Heart right ventricle (tissue), 16 donors: ENCODE measurements at places on chromosomes 5 and 9. TPM values are rescaled to one million over a fixed set of nuclear protein-coding genes. Genes with fewer than 3 reads are reported as not detected.

PLPPR1 gene
- total RNA-seq: not detected

CDHR2 gene
- not detected for total RNA-seq

DIPK1B gene
- total RNA-seq: 15.7 TPM

IL7R gene
- 1.1 TPM for total RNA-seq

SLC34A3 gene
- not detected for total RNA-seq

DNA sequence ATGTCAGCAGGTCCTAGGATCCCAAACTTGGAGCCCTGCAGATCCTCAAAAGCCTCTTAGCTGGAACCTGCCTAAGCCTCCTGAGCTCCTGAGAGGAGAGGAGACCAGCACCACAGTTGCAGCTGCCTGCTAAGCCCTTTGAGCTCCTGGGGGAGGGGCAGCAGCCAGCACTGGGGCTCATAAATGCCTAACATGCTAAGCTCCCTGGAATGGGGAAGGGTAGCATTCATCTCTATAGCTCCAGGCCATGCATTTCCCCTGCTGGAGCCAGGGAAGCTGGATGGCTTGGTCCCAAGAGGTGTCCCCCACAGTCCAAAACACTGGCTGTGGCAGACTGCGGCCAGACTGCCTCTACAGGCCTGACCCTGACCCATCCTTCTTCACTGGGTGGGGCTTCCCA lies 182.7 kb downstream of the KCNN2 start:
- no peak overlapping the region for H3K27ac ChIP-seq
- DNase-seq: no peak
- H3K36me3 ChIP-seq: no peaks in the 10 kb centered on the region
- H3K27me3 ChIP-seq: no peaks in the 10 kb centered on the region
- no peak overlapping the region for H3K4me3 ChIP-seq

DNA sequence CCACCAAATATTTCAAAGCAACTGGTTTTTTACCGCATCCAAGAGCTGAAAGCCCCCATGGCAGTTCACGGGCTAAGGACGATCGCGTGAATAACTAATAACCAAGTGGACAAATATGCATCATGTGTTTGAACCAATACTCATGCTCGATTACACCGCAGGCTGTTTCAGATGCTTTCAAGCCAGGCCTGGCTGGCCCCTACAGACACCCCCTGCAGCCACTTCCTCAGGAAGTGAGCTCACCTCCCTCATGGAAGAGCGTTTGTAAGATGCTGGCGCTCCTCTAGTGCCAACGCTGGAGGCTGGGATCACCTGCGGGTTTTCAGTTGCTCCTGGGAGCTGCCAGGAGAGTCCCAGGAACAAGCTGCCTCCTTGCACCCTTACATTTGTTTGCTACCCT lies 53.9 kb upstream of the PTCH1 start:
- no peak overlapping the region for H3K27ac ChIP-seq
- H3K4me1 ChIP-seq: peaks cover 4% of the 10 kb centered on the region
- peaks cover 4% of the 10 kb centered on the region for H3K27me3 ChIP-seq
- DNase-seq: no peak
- H3K4me3 ChIP-seq: no peak overlapping the region
- H3K36me3 ChIP-seq: no peaks in the 10 kb centered on the region

- H3K4me1 ChIP-seq: no peaks in the 10 kb centered on the region
- no peak overlapping the region for H3K4me3 ChIP-seq
- H3K27me3 ChIP-seq: no peaks in the 10 kb centered on the region
- no peak for DNase-seq
- no peaks in the 10 kb centered on the region for H3K36me3 ChIP-seq
- no peak overlapping the region for H3K27ac ChIP-seq
Measured at GRCh38 chr5:10009802-10010201, 239.9 kb downstream of the ATPSCKMT start.

DNA sequence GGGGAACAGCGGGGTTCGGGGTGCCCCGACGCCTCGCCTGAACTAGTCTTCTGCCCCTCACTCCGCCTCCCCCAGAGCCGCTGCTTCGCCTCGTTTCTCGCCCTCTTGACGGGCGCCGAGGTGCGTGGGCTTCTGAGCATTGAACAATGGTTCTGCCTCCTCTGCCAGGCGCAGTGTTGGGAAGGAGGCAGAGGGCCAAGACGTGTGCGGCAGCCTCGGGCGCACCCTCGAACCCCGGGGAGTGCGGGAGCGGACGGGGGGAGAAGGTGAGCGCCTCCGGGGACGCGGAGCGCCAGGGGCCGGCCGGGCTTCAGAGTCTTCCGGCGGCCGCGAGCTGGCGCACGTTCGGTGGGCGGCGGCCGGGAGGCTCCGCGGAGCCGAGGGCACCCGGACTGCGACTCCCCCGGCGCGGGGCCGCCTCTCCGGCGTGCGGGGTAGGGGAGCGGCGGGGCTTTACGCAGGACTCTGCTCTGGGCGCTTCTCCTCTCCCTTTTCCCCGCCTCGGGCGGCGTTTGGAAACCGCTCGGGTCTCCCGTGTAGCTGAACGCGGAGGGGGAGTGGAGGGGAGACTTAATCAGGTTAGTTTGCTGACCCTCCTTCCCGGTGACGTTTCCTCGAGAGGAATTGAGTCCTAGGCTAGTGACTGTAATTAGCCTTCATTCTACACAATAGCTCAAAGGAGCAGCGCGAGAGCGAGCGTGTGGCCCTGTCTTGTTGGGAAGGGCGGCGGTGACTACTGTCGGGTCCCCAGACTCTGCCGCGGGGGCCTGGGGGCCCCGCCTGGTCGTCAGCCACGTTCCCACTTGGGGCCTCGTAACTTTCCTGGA lies 1.1 kb downstream of the VLDLR start:
- DNase-seq: peak; percentile 36
- H3K27ac ChIP-seq: peak overlapping the region; percentile 97

GRCh38 chr5:148841519-148841918 lies 15.1 kb downstream of the ADRB2 start:
- H3K36me3 ChIP-seq: peaks cover 3% of the 10 kb centered on the region
- no peak overlapping the region for H3K4me3 ChIP-seq
- no peak for DNase-seq
- H3K27me3 ChIP-seq: no peaks in the 10 kb centered on the region
- peak overlapping the region; percentile 2 for H3K27ac ChIP-seq
- H3K4me1 ChIP-seq: peaks cover 44% of the 10 kb centered on the region

GRCh38 chr5:21895766-21896350 lies 957.3 kb downstream of the CDH12 start:
- no peak overlapping the region for H3K4me3 ChIP-seq
- no peak overlapping the region for H3K27ac ChIP-seq
- no peaks in the 10 kb centered on the region for H3K4me1 ChIP-seq

DNA sequence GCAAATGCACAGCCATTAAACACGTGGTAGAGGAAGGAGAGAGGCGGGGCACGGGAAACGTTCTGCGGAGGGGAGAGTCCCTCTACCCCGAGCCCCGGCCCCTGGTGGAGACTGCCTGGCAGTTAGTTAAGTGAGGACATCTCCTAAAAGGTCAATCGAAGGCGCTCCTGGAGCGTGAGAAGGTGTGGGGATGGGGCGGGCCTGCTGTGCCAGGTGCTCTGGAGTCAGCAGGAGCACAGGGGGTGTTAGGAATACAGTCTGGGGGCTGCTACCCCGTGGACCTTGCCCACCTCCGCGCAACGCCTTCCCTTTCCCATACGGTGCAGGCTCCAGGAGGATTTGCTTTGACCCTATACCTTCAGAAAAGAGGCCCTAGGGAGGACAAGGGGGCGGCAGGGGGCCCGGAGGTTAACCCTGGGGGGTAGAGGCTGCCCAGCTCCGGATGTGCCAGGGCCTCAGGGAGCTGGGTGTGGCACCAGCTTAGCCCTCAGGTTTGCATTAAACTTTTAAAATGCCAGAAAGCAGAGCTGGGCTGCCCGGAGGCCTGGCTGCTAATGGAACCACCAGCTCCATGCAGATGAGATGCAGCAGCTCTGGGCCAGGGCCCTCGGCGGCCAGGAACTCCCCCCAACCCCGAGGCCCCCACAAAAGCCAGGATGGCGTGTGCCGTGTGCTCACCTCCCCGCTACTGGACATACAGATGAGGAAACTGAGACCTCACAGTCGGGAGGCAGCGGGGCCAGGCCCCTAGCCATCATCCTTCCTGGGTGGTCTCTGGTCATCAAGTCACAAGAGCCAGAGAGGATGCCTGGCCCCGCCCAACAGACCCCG lies 39.2 kb downstream of the NACC2 start:
- no peaks in the 10 kb centered on the region for H3K27me3 ChIP-seq
- H3K4me1 ChIP-seq: peaks cover 63% of the 10 kb centered on the region
- DNase-seq: no peak
- no peak overlapping the region for H3K4me3 ChIP-seq

- H3K4me1 ChIP-seq: no peaks in the 10 kb centered on the region
- H3K27ac ChIP-seq: no peak overlapping the region
- no peak for DNase-seq
Measured at GRCh38 chr5:169121630-169122420, 179.1 kb downstream of the SLIT3 start.

DNA sequence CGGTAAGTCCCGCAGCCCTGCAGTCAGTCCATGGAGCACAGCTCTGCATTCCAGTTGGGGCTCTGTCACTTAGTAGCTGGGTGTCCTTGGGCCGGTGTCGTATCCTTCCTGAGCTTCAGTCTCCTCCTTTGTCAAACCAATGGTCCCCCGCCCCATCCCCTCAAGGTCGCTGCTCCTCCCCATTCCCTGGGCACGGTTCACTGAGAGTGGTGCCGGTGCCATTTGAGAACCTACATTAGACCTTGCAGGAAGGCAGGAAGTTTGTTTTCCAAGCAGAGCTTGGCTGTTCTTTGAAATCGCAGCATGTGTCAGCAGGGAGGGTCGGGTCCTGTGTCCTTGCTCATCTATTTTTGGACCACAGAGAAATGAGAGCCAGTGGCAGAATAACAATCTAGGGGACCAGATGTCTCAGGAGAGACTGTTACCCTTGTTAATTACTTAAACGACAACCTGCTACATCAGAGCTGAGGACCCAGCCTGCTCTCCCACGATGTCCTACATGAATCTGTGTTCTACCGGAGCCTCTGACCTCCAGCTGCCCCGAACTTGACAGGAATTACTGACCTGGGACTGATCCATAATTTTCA lies 21.7 kb upstream of the BARHL1 start:
- H3K4me3 ChIP-seq: no peak overlapping the region
- no peaks in the 10 kb centered on the region for H3K36me3 ChIP-seq
- no peak overlapping the region for H3K27ac ChIP-seq
- no peak for DNase-seq
- peaks cover 8% of the 10 kb centered on the region for H3K4me1 ChIP-seq

GRCh38 chr5:172624996-172625964 lies 15.8 kb upstream of the NEURL1B start:
- no peaks in the 10 kb centered on the region for H3K27me3 ChIP-seq
- H3K27ac ChIP-seq: peak overlapping the region; percentile 57
- no peak overlapping the region for H3K4me3 ChIP-seq
- H3K36me3 ChIP-seq: no peaks in the 10 kb centered on the region
- no peaks in the 10 kb centered on the region for H3K4me1 ChIP-seq

DNA sequence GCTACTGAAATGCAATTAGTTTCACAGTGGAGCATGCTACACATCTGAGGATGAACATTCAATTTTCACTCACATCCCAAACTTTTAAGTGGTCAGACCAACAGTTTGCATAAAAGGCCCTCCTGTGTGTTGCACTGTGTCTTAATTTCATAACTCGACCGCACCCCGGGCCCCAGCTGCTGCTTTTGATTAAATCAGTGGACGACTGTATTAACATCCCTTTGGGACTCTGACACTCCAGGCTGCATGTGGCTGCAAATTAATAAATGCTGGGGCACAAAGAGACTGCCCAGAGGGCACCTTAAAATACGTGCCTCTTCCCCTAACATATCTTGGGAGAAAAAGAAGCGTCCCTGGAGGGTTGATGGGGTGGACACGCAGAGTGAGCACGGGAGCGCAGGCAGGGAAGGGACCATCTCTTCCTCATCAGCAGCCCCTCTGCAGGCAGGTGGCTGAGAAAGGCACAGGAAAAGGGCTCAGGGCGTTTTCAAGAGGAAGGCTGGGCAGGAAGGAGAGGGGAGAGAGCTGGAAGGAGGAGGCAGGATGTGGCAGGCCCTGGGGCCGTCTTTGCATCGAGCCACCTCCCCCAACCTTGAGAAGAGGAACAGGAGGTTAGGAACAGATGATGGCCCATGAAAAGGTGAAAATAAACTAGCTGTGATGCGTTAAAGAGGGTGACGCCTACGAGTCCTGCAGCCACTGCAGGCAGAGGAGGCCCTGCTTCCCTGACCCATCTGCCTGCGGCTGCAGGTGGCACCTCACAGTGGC lies 18.6 kb downstream of the MED10 start:
- H3K27ac ChIP-seq: no peak overlapping the region
- no peak overlapping the region for H3K4me3 ChIP-seq
- H3K4me1 ChIP-seq: no peaks in the 10 kb centered on the region
- no peaks in the 10 kb centered on the region for H3K27me3 ChIP-seq
- H3K36me3 ChIP-seq: peaks cover 50% of the 10 kb centered on the region

DNA sequence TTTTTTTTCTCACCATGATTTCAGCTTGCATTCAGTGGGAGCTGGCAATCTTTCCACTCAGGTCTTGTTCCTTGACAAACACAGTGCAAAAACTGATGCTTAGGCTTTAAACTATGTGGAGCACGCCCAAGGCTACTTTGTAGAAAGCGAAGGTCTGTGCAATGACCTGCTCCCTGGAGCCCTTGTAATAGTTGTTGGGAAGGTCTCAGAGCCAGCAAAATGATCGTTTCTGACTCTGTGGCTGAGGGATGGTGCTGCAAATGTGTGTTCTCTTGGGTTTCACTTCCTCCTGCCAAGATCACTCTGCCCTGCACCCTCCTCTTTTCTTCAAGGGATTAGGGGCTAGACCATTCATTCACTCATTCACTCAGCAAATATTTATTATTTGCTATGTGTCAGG lies 249.7 kb upstream of the MAP3K1 start:
- no peak overlapping the region for H3K4me3 ChIP-seq
- no peaks in the 10 kb centered on the region for H3K27me3 ChIP-seq
- no peak for DNase-seq
- H3K36me3 ChIP-seq: no peaks in the 10 kb centered on the region
- no peak overlapping the region for H3K27ac ChIP-seq

GRCh38 chr5:144202072-144202471 lies 31.4 kb downstream of the KCTD16 start:
- H3K27ac ChIP-seq: no peak overlapping the region
- H3K4me1 ChIP-seq: peaks cover 12% of the 10 kb centered on the region
- H3K27me3 ChIP-seq: peaks cover 49% of the 10 kb centered on the region
- DNase-seq: no peak
- no peak overlapping the region for H3K4me3 ChIP-seq

DNA sequence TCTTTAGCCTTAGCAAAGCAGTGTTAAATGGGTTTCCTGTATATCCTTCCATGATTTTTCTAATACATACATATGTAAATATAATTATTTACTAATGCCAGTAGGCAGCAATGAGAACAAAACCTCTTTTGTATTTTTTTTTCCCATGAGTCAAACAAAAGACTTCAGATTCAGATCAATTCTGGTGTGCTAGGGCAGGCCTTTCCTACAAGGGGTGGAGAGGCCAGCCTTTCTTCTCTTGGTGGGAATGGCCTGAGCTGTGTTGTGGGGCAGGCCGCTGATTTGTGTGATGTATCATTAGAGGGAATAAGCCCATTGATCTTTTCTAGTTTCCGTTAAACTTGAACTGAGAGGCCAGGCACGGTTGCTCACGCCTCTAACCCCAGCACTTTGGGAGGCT lies 115.5 kb upstream of the DMRT1 start:
- H3K4me1 ChIP-seq: peaks cover 35% of the 10 kb centered on the region
- H3K36me3 ChIP-seq: peaks cover 13% of the 10 kb centered on the region
- H3K27me3 ChIP-seq: no peaks in the 10 kb centered on the region
- DNase-seq: no peak
- H3K27ac ChIP-seq: no peak overlapping the region
